Fibroblast of the conjunctiva (primary cell): ENCODE measurements at places on chromosomes 5 and 9.

GRCh38 chr5:2378976-2379375, 372.5 kb downstream of the IRX2 start:
- DNase-seq, result no peak

DNA sequence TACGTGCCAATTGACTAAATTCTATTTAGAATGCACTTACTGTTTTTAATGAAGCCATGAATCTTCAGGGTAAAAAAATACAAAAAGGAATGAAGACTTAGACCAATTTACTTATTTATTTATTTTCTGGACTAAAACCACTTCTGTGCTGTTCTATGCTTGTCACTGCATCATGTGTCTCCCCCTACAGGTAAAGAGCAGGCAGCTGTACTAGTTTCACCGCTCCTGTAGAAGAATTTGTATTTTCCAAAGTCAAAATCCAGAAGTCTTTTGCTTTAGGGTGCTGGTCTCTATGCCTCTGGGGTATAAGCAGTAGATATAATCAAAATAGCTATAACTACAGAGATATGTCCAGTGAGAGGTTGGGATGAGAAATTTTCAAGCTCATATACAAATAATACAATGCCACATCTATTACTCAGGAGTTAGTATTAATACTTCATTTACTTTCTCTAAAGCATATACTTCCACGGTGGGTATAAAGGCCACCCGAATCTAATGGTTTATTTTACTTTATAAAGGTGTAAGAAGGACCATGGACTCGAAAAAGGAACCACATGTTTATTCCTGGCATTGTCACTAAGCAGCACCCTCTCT, 591.5 kb downstream of the RAB3C start:
- DNase-seq, result peak; percentile 85

DNA sequence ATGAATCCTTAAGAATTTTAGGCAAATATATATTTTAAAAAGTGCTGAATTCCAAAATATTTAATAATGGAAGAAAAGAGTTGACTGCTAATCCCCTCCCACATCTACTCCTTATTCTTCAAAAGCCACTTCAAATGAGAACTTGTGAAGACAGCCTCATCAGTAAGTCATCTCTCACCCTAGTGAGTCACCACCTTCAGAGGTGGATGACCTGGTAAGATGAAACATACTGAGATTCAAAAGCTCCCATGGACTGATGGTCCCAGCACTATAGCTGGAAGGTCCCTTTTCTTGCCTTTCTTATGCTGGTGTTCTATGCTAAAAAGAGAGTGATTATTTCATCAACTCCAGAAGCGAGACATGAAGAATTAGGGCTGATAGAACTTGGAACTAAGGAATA, 37.8 kb upstream of the SPDL1 start:
- DNase-seq, result no peak

DNA sequence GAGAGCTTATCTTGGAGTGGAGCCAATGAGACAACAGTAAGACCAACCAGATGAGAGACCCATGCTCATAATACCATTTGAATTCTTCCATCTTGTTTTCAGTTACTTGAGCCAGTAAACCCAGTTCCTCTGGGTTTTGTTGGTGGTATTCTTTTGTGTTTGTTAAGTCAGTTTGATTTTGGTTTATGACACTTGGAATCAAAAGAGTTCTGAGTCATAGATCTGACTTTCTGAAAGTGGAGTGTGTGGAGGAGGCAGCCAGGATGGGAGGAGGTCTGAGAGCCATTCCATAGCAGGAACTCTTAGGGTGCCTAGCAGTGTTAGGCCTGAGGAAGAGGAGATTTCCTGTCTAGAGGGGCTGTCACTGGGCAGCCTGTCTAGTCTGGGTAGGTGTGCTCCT, 24.6 kb upstream of the PANK3 start:
- no peak for DNase-seq

DNA sequence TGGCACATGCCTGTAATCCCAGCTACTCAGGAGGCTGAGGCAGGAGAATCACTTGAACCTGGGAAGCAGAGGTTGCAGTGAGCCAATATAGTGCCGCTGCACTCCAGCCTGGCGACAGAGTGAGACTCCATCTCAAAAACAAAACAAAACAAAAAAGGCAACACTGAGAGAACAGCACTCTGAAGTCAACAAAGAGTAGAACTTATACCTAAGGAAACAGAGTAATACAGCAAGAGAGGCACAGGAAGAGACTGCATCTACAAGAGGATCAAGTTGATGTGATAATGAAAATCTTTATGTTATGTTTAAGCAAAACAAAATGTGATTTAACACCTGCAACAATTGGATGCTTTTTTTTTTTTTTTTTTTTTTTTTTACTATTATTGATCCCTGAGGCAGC, 33.1 kb downstream of the FYB1 start:
- no peak for DNase-seq

DNA sequence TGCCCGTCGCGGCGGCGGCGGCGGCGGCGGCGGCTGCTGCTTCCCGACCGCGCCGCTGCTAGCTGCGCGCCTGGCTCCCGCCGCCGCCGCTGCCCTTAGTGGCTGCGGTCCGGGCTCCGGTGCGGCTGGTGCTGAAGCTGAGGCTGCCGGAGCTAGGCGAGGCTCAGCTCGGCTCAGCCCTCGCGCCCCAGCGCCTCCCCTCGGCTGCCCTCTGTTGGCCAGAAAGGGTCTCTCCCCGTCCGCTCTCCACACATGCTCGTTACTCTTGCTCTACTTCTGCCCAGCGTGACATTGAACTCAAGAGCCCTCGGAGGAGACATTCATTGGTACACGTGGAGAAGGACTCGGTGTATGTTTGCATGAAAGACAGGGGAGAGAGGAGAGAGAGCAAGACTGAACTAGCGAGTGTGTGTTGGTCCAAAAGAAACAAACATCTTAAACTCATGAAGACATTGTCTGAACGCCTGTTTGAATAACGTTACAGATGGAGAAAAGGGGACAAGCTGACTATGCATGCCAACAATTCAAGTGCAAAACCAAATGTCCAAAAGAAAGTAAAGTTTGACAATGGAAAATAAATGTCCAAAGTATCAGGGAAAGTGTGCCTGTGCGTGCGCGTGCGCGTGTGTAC, at the start of gene HCN1:
Gene HCN1, minus strand, starts transcription at position 175 of the 631 bp plus-strand sequence.
- peak; percentile 33 for DNase-seq
